ENCODE measurements at places on chromosomes 3 and 15. TPM values are rescaled to one million over a fixed set of nuclear protein-coding genes. Genes with fewer than 3 reads are reported as not detected.
A peak's percentile ranks its signal among the peaks of the same experiment; 100 is the strongest.

Gene GXYLT2
- 10.0 TPM for total RNA-seq

- H3K4me1 ChIP-seq, result peaks cover 40% of the 10 kb centered on the region
- no peaks in the 10 kb centered on the region for H3K27me3 ChIP-seq
- H3K36me3 ChIP-seq, result no peaks in the 10 kb centered on the region
- peak overlapping the region; percentile 77 for H3K27ac ChIP-seq
These were observed 45.2 kb downstream of the TYRO3 start for GRCh38 chr15:41603941-41604911.

GRCh38 chr3:56851966-56852884, 50.5 kb upstream of the ARHGEF3 start:
- DNase-seq, result no peak
- no peak overlapping the region for H3K4me3 ChIP-seq
- no peak overlapping the region for H3K27ac ChIP-seq
- H3K4me1 ChIP-seq, result peaks cover 12% of the 10 kb centered on the region

DNA sequence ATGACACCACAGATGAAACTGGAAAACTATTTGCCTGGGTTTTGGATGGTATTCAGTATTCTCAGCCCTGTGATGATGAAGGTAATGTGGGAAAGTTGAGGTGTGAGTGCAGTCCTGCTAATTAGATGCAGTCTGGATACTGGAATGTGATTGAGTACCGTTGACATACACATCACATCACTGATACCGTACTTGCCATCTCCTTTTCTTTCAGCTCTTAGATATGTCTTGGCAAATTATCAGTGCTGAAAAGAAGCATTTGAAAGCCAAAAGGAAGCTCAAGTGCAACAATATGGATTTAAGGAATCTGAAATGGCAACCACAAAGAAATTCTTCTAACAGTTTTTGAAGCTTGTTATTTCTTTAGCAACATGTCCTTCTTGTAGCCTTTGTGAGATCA, 381.4 kb upstream of the TGFBR2 start:
- H3K4me1 ChIP-seq, result peaks cover 41% of the 10 kb centered on the region
- H3K27me3 ChIP-seq, result no peaks in the 10 kb centered on the region
- H3K4me3 ChIP-seq, result no peak overlapping the region

Data from GM23248 (cell line).